ENCODE measurements at places on chromosomes 5 and 9.

- DNase-seq = no peak
These were observed 80.8 kb downstream of the NTNG2 start for GRCh38 chr9:132242621-132243155.

- no peak for DNase-seq
These were observed 62.7 kb downstream of the ST8SIA4 start for GRCh38 chr5:100840370-100840769.

DNA sequence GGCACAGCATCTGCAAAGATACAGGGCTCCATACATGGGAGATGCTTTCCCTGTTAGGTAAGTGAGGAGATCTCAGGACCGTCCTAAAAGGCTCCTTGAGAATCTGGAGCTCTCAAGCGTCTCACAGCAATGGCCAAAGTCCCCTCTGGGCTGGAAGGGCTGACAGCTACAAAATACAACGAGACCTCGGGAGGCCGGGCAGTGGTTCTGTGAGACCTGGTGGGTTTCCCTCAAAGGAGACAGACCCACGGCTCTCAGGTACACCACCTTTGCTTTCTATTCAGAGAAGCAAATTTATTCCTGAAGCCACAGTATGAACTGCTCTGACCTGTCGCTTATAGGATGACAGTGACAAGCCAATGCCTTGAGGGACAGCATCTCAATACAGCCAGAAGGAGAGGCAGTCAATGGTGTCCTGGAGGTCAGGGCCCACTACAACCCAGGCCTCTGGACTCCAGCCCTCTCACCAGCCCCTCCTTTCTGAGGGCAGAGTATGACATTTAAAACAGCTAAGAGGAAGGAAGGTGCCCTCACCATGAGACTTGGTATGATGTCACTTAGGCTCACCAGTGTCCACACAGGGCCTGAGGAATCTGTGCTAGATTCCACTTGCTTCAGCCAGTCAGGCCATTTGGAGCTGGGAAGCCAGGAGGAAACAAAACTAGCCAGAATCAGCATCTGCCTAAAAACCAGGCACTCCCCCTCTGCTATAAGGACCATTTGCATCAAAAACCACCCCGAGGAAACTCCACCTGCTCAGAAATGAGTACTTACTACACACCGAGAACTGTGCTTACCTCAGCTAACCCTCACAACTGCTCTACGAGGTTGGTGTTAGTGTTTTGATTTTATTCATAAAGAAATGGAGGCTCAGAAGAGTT, 86.5 kb upstream of the FSTL4 start:
- DNase-seq = no peak

DNA sequence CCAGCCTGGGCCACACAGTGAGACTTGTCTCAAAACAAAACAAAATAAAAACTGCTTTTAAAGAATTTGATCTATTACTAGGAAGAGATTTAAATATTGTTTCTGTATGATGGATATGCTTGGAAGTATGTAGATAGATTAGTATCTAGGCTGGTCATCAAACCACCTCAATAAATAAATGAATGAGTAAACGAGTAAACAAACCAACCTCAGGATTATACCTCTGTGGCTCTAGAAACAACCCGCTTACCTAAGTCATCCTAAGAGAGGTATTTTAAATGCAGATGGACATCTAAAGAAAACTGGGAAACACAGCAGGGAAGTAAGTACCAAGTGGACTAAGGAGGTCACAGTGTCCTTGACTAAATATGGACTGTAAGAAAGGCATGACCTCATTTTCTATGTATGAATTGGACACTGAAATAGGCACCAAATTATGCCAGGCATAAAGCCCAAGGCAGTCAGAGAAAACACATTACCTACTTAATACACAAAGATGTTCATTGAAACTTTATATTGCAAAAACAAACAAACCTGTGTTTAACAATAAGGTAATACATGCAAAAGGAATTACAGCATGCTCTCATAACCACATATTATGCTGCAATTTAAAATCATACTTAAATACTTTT, 7.3 kb downstream of the ANKH start:
- no peak for DNase-seq

DNA sequence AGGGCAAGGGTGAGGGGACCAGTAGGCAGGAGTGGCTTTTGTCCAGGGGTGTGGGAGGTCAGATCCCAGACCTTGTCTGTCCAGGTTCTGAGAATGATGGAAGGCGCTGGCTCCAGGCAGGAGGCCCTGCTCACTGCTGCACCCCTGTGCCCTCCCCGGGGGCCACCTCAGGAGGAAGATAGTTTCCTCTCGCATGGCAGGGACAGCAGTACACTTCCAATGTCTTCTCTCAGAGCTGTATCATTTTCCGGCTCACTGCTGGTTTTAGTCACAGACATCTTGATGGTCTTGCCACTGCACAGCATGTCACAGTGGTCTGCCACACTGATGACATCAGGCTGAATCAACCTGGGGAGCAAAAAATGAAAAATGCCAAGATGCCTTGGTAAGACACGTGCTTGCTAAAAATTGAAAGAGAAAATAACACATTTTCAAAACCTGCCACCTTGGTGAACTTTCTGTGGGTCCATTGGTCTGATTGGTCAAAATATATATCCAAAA, 3.3 kb upstream of the SLC6A3 start:
- no peak for DNase-seq

Measured in NCI-H1436 treated with DMSO at 0.1 percent for 48 hours (cell line).